NCI-H2107 (cell line): ENCODE measurements at places on chromosomes 1 and 21.

GRCh38 chr1:48680411-48681035 lies 96.2 kb downstream of the BEND5 start:
- no peak for DNase-seq

DNA sequence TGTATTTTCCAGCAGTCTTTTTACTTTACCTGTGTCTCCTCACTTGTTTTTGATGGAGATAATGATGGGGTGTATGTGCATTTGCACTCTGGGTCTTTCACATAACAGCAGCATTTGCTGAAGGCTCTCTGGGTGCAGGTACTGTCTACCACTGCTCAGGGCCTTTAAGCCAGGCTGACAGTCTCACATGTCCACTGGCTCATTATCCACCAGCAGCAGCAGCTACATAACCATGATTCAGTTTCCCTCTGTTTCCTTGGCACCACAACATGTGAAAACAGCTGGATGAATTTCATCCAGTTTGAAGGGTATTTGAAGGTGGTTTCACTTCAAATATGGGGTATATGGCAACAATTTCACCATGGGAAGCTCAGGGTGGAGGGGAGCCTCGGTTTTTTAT lies 41.2 kb upstream of the ROR1 start:
- DNase-seq: no peak

DNA sequence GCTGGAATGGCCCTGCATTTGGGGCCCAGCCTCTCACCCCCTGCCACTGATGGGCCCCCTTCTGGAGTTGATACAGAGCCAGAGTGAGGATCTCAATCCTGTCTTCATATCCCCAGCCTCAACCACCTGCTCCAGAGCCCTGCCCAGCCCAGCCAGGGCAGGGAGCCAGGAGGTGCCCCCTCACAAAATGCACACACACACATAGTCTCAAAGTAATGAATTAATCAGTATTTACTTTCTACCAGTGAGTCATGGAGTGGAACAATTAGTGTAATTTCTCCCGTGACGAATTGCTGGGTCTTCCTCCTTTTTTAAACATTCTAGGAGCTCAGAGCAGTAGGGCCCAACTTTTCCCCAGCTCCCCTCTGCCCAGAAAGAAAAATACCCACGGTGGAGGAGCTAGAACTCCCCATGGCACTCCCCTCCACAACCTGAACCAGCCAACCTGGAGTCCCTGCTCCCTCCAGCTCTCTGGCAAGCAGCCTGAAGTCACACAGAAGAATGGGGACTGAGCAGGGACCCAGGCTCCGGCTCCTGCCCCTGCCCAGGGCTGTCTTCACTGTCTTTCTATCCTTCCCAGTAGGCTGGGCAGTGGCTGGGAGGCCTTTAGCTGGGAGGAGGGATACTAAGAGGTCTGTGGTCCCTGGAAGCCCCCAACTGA lies 29.3 kb downstream of the SDC3 start:
- DNase-seq: no peak

- DNase-seq: no peak
These were observed 79.3 kb upstream of the B3GALT2 start for GRCh38 chr1:193265716-193266115.

- DNase-seq: no peak
These were observed 57.2 kb upstream of the SGIP1 start for GRCh38 chr1:66476774-66477173.

- DNase-seq: no peak
These were observed 477.0 kb upstream of the LRRC7 start for GRCh38 chr1:69090752-69091151.

GRCh38 chr21:25887166-25887565 lies 152.4 kb downstream of the GABPA start:
- no peak for DNase-seq

DNA sequence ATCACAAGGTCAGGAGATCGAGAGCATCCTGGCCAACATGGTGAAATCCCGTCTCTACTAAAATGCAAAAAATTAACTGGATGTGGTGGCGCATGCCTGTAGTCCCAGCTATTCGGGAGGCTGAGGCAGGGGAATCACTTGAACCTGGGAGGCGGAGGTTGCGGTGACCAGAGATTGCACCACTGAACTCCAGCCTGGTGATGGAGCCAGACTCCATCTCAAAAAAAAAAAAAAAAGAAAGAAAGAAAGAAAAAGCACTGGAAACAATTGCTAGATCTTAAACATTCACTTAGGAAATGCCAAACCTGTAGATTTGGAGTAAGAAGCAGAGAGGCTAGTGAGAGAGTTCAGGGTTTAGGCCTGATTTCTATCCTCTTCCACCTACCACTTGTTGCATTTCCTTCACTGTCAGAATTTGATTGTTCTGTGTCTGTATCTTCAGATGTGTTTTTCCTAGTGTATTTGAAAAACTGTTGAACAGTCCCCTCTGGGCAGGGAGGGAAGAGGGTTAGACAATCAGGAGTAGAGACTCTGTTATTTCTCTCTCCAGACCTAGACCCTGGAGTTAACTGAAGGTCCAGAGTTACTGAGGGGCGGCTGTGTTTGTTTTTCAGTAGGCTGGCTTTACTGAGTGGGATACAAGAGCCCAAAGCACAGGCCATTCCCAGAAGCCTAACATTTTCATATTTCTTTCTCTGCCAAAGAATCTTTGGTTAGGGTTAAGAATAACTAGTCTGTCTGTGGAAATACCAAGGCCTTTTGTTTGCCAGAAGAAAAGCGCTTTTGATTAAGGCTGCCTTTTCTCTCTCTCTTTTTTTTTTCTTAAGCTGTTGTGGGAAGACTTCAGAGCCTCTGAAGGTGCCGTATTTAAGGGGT lies 31.1 kb upstream of the MACF1 start:
- no peak for DNase-seq

GRCh38 chr1:204255225-204255624 lies 41.4 kb upstream of the GOLT1A start:
- peak; percentile 18 for DNase-seq

DNA sequence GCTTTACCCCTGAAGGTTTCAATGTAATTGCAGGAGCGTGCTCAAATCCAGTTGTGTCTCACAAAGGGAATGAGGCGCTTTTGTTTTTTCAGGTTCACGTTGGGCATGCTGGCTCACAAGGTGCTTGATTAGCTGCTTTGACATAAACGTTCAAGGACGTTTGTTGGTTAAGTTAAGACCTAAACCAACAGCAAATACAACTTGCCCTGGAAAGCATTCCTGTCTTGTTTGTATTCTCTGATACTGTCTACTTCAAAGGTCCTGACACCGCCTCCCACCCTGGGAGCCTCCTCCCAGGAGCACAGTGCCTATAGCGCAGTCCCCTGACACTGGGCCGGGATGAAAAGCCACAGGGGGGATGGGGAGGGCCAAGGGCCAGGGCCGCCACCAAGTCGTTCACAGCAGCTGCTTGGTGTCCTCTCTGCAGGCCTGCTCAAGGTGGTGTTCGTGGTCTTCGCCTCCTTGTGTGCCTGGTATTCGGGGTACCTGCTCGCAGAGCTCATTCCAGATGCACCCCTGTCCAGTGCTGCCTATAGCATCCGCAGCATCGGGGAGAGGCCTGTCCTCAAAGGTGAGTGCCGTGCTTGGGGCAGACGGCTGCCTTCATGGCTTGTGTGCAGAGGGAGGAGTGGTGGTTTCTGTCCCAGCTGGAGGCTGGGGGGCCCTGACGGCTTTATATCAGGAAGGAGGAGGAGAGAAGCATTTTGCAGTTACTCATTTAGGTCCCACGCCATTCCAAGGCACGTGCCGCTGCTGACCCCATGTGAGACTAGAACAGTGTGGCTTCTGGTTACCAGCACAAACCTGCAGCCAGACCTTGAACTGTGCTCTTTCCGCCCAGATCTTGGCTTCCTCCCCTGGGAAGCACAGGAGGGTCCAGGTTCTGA lies 6.1 kb downstream of the FAM3B start:
- no peak for DNase-seq

GRCh38 chr1:245213066-245213831 lies 58.5 kb downstream of the KIF26B start:
- no peak for DNase-seq

DNA sequence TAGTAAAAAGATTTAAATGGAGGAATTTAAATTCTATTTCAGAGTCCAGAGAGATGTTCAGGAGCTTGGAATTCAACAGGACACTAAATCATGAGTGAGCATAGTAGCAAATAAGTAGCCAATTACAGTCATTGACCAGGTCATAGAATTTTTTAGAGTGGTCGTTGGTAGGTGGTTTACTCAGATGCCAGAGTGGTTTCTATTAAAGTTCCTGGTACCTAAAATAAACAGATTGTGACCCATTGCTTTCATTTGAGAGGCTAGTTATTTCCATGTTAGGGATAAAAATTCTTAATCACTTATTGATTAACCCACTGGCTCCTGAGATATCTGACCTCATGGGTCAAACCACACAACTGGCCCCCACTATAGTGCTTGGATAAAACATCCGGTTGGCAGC lies 201.3 kb downstream of the ASTN1 start:
- DNase-seq: no peak

DNA sequence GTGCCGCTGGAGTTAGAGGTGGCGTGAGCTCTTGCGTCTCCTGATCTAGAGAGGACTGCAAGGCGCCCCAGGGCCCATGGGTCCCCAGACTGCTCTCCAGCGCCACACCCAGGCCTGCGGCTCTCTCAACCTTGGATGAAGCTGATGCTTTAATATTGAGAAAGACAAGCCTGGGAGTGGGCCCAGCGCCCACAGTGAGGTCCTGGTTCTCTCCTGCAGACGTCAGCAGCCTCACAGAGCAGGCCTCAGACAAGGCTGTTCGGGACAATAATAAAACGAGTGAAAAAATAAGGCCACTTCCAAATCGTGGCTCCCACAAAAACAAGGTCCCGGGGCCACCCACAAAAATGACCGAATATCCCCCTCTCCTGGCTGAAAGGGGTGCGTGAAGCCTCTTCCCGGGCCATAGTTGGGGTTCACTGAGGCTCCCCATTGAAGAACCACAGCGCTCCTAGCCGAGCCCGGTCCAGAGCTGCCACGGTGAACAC lies 6.0 kb upstream of the DNMT3L start:
- no peak for DNase-seq

GRCh38 chr21:44375281-44375651 lies 21.8 kb downstream of the TRPM2 start:
- no peak for DNase-seq

- DNase-seq: no peak
These were observed 974.8 kb downstream of the ADGRL2 start for GRCh38 chr1:82775406-82776000.

- DNase-seq: no peak
These were observed 95.9 kb upstream of the GALNT2 start for GRCh38 chr1:229971141-229971540.

- DNase-seq: no peak
These were observed 3.3 kb upstream of the ATP1A4 start for GRCh38 chr1:160148121-160148520.

DNA sequence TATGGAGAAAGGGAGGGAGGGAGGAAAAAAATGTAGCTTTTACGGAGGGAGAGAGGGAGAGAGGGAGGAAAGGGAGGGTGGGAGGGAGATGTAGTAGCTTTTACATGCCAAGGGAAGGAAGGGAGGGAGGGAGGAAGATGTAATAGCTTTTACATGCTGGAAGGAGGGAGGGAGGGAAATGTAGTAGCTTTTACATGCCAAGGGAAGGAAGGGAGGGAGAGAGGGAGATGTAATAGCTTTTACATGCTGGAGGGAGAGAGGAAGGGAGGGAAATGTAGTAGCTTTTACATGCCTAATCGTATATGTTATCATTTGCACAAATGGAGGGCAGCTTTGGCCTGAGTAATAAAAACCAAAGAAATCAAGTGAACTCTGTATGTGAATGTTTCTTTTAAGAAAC lies 35.6 kb downstream of the EEIG2 start:
- DNase-seq: no peak

DNA sequence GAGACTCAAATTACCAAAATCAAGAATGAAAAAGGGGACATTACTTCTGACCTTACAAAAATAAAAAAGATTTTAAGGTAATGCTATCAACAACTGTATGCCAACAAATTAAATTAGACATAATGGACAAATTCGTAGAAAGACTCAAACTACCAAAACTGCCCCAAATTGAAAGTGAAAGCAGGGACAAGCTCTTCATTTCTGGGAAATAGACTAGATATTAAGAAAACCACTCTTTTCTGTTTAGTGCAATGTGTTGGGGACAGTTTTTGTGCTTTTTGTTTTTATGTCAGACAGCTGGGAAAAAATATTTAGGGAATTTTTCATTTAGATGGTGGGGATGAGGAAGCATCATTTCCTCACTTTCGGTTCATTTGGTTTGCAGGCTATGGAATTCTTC lies 4.9 kb upstream of the GBP1 start:
- DNase-seq: no peak

- no peak for DNase-seq
These were observed 15.4 kb upstream of the OTUD3 start for GRCh38 chr1:19866758-19867157.

GRCh38 chr1:199913318-199913717 lies 114.2 kb upstream of the NR5A2 start:
- DNase-seq: no peak

GRCh38 chr21:34020005-34020847 lies 53.2 kb upstream of the MRPS6 start:
- DNase-seq: no peak

DNA sequence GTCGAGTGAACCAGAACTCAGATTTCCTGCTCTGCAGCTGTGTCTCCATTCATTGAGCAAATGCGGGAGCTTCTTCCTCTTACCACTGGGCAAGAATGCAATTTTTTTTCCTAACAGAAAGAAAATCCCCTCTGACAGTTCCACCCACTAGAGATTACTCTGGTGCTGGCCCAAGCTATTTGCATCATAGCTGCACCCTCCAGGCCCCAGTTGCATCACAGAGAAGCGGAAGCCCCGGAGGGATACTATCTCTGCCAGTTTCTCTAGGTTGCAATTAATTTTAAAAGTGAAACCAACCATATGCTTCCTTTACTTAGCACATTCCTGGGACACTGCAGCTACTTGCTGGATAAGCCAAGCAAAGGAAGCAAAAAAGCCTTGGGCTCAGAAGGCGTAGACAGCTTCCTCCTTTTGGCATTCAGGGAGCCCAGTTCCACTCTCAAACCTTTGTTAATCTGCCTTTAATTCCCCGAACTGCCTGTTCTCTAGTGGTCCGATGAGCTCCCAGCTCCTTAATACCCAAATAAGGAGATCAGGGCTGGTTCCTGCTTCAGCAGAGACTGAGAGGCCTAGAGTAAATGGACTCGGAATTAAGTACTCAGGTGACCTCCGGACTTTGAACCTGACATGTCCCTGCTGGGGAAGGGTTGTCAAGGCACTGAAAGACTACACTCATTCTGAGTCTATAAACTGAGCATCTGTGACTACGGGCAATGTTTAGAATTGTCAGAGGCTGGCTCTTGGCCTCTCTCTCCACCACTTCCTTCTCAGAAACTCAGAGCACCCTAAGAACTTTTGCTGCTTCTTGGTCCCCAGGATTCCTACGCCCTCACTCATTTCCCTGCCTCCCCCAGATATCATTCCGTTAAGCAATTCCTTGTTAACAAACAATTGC lies 72.5 kb upstream of the TNFSF18 start:
- no peak for DNase-seq

GRCh38 chr1:75745276-75745675 lies 20.8 kb downstream of the ACADM start:
- no peak for DNase-seq

- no peak for DNase-seq
These were observed 23.0 kb upstream of the PLEKHA6 start for GRCh38 chr1:204382714-204383083.

DNA sequence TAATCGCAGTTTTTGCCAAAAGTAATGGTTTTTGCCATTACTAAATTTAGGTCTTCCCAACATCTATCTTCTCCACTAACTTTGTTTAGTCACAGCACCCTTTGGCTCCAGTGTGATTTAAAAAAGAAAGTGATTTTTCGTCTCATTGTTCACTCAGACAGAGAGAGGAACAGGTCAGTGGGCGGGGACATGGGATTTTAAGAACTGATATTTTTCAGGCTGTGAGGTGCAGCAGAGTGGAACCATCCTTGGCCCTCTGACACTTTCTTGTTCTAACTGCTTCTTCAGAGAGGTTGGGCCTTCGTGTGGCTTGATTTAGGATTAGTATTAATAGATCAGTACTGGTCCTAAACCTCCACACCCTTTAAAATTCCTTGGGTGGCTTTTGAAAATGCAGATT lies 38.8 kb downstream of the CASQ2 start:
- DNase-seq: no peak
